ENCODE measurements at places on chromosomes 2 and 18. TPM values are rescaled to one million over a fixed set of nuclear protein-coding genes. Genes with fewer than 3 reads are reported as not detected.

The TOGARAM2 gene
- 0.59 TPM for total RNA-seq

The UGT1A3 gene
- total RNA-seq, result not detected

GRCh38 chr2:117948615-117949014 lies 65.3 kb downstream of the CCDC93 start:
- DNase-seq, result no peak

DNA sequence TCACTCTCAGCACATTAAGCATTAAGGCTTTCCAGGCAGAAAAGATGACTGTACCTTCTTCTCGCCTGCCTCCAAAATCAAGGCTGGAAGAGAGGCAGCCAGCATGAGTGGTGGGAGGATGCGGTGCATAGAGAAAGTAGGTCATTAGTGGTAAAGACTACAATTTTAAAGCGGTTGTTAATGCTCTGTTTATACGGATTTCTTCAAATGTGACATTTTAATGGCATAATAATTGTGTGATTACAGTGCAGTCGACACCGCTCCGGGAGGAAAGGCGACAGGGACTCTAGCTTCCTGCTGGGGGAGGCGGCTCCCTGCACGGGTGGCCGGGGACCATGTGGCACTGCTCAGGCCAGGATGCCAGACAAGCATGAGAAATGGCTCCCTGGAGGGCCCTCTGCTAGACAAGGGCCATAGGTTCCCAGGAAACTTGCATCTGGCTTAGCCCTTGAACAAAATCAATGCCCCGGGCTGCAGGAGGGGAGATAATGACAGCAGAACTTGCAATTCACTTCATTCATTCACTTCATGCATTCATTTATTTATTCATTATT lies 129.6 kb downstream of the GALNT14 start:
- no peak for DNase-seq

DNA sequence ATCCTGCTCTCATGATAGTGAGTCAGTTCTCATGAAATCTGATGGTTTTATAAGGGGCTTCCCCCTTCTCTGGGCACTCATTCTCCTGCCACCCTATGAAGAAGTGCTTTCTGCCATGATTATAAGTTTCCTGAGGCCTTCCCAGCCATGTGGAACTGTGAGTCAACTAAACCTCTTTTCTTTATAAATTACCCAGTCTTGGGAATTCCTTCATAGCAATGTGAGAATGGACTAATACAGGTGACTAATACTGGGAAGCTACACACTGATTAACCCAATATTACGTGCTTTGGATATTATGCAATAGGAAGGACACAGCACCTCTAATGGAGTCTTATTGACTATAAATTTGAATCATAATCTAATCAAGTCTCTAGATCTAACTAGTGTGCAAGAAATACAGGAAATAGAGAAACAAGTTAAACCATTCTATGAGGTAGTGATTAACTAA lies 107.2 kb upstream of the ETAA1 start:
- no peak for DNase-seq

DNA sequence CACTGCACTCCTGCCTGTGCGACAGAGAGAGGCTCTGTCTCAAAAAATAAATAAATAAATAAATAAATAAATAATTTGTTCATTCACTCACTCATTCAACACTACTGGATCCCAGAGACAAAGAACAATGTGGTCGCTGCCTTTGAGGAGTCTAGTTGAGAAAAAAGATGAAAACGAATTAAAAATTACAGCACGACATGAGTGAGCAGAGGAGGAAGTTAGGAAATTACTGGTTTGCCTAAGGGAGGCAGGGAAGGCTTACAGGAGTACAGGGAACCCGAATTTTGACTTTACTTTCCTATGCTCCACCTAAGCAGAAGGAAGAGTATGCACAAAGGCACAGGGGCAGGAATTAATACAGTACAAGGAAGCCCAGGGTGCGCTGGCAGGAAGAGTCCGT lies 4.2 kb upstream of the KCMF1 start:
- DNase-seq, result no peak

The ZSWIM2 gene
- not detected for total RNA-seq

The FLACC1 gene
- total RNA-seq, result 0.80 TPM

DNA sequence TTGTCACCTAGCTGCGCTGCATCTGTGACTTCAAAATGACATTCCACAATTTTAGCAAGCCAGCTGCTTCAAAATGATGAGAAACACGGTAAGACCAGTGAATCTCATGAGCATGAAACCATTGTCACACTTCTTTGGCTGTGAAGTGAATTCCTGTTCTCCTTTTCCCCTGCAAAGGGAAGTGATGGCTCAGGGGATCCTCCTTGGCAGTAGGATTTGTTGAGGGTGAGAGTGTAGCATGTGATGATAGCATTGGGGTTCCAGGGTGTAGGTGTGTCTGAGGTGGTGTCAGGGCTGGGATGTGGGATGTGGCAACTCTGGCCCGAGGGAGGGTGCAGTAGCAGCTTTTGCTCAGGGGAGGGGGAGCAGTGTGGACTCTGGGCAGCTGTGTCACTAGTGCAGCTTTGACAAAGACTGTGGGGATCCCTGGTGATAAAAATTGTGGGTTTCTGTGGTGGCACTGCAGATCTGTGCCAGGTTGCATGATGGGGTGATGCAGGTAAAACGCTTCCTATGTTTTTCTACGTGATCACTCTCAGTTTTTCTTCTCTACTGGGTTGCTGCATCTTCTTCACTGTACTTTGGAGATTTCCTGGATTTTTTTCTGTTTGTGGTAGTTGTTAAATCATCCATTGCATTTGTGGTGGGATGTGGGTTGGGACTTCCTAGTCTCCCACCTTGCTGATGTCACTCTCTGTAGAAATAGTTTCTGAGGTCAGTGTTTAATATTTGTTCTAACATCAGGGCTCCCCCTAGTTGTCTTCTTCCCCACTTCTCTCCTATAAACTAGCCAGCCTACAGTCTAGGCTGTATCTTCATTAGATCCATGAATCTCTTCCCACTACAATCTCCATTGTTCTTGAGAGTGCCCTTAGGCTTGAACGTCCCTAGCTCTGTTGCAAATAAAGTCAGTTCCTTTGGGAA lies 107.0 kb downstream of the ACTR3 start:
- DNase-seq, result no peak

The STPG4 gene
- 0.28 TPM for total RNA-seq

- DNase-seq, result no peak
Observed at GRCh38 chr2:180682871-180683270, 297.5 kb upstream of the UBE2E3 start.

DNA sequence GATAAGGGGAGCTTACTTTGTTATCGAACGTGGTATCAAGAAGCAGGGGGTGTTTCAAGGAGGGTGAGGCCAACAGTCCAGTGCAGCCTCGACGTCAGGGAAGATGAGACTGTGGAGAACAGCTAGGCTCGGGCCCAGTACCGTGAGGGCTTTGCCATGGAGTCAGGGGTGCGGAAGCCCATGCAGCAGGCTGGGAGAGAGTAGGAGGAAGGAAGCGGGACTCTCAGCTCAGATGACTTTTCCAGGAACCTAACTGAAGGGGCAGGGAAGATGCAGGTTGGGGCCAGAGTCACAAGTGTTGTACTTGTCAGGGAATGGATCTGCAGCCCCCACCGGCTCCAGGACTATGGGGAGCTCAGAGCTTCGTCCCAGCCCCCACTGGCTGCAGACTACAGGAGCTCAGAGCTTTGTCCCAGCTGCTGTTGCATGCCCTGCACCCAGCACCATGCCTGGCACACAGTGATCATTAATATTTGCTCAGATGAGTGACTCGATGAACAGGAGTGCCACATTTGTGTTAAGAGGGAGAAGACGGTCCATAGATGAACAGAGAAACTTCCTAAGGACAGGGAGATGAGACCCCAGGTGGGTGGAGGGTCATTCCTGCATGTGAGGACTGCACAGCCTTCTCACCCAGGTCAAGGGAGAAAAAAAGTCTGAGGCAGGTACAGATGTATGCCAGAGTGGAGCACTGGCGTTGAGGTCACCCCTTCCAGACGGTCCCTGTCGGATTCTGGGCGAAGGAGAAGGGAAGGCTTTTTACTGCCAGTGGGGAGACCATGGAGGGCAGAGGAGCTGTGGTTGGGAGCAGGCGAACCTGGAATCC lies 36.4 kb downstream of the PTGR3 start:
- no peak for DNase-seq

DNA sequence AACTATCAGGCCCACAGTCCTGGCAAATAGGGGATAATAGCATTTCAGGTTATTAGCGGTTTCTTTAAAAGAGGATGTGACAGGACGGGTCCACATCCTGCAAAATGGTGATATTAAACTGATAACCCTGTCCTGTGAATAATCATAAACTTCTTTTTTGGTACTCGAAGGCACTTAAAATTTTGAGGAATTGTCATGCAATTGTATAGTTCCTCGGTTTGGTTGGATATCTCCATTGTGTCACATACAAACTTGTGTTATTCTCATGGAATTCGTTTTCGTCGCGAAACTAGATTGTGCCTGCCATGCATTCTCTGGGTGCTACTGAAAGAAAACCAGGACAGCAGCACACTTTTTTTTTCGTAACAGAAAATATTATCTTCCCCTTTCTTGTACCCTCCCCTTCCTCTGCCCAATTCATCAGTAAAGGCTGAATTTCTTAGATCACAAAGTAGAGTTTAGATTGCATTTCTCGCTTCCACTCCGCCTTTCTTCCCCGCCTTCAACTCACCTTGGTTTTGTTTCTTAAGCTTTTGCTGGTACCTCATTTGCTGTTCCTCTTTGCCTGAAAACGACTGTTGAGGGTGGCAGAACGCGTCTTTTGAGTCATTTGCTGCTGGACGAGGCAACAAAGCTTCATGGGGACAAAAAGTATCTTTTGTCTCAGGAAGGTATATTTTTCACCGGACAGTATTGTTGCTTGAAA lies 1.3 kb downstream of the CERS6 start:
- no peak for DNase-seq

The HES6 gene
- total RNA-seq, result 36.3 TPM

The CAPN14 gene
- total RNA-seq, result 0.08 TPM

DNA sequence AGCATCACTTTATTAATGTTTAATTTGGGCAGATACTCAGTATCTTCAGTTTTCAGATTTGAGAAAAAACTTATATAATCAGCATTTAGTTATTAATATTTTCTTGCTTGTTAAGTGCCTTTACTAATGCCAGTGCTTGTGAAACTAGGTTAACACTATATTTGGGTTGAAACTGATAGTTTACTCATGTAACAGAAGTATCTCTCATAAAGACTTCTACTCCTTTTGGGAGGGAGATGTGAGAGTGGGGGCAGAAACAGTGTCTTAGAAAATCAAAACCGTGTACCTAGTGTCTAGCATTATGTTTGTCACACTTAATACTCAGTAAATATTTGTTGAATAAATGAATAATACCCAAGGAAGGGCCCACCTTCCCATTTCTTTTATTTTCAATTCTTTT lies 129.5 kb downstream of the MSTN start:
- DNase-seq, result no peak

DNA sequence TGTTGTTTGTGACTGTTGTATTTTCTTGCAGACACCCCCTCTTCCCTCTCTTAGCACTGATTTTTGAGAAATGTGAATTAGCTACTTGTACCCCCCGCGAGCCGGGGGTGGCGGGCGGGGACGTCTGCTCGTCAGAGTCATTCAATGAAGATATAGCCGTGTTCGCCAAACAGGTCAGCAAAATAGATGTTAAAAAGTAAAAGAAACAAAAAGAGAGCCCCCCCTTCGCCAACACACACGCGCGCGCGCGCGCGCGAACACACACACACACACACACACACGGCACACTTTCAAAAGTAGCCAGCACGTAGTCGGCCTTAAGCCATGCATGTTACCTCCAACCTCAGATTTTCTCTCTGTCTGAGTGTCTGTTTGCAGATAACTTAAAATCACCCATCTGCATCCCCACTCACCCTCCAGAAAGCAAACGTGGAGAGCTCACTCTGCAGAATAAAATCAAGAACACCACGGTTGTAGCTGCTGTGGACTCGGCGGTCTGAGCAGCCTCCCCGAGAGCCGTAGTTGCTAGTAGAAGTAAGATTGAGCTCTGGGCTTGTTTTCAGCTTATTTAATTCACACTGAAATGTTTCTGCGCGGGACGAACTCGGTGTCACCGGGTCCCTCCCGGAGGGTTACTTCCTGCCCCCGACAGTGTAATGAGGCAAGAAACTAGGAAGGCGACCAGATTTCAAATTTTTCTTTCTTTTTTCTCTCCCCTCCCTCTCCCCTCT lies 5.1 kb downstream of the MEIS1 start:
- DNase-seq, result no peak

DNA sequence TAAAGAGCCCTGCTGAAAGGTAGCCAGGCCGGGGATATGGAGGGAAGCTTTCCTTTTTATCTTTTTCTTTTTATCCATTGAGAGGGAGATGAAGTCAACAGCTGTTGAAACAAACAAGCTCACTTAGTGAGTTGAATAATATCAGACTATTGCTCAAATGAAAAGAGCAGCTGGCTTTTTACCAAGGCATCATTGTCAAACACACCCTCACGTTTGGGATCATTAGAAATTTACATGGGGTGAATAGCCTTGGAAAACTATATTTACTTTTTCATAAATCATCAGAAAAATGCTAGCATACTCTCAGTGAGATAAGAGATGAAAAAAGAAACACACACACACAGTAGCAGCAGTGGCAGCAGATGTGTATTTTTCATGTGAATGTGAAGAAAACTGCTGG lies 71.5 kb upstream of the HNMT start:
- no peak for DNase-seq

The CYP27C1 gene
- total RNA-seq, result 3.2 TPM

DNA sequence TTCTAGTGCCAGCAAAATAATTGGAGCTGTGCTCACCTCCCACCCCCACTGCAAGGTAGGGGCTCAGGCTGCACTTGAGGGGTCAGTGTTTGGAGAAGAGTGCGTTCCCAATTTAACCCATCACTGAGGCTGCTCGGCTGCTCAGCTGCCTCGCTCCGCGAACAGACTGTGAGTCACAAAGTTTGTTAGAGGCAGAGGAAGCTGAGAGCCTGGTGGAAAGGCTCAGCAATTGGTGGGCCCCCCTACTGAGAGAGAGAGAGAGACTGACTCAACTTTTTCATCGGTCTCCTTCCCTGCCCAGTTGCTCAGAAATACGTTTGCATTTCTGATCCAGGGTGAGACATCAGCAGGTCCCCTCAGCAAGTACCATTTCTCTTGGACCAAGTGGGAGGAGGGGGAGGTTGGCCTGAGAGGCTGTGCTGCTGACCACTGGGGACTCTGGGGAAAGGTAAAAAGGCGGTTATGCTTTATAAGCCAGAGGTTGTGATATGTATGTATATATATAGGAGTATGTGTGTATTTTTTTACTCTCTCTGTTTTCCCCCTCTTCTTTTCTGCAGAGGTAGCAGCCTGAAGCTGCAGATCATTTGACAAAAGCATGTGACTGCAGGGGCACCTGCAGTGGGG lies 1.5 kb downstream of the EFR3B start:
- DNase-seq, result no peak
